ENCODE measurements at places on chromosomes 3 and 15. TPM values are rescaled to one million over a fixed set of nuclear protein-coding genes. Genes with fewer than 3 reads are reported as not detected.
A peak's percentile ranks its signal among the peaks of the same experiment; 100 is the strongest.

The KLHDC8B gene
- 17.1 TPM for total RNA-seq

The ANKRD28 gene
- total RNA-seq, result 181 TPM

The GREM1 gene
- 138 TPM for total RNA-seq

The C2CD4A gene
- not detected for total RNA-seq

The ADAMTSL3 gene
- under 0.01 TPM for total RNA-seq

The SPATA12 gene
- total RNA-seq, result 0.32 TPM

The CEMIP gene
- total RNA-seq, result 1.5 TPM

The EIF5A2 gene
- total RNA-seq, result 11.6 TPM

The ARPP21 gene
- 2.1 TPM for total RNA-seq

The FOXB1 gene
- not detected for total RNA-seq

- peak; percentile 31 for DNase-seq
These were observed 30.9 kb downstream of the C3orf18 start for GRCh38 chr3:50536471-50537180.

- DNase-seq, result no peak
These were observed 35.4 kb upstream of the KCNMB3 start for GRCh38 chr3:179286331-179286730.

- DNase-seq, result no peak
These were observed 106.3 kb downstream of the LRRK1 start for GRCh38 chr15:101025501-101025885.

DNA sequence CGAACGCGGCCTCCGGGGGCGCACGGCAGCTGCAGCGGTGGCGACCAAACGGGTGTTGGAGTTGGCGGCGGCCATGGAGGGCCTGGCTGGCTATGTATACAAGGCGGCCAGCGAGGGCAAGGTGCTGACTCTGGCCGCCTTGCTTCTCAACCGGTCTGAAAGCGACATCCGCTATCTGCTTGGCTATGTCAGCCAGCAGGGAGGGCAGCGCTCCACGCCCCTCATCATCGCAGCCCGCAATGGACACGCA is 725 bp downstream of the FEM1B start:
- no peak for DNase-seq

- peak; percentile 6 for DNase-seq
These were observed 172.2 kb downstream of the PPM1L start for GRCh38 chr3:160928183-160928726.

DNA sequence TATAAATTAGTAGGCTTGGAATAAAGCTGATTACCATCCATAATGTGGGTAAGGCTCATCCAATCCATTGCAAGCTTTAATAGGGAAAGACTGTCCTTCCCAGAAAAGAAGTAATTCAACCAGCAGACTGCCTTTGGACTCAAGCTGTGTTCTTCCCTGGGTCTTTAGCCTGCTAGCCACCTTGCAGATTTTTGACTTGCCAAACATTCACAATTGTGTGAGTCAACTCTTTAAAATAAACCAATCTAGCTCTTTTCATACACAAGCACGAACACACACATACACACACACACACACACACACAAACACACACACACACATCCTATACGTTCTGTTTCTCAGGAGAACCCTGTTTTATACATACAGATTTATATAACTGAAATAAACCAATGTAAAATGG is 248.1 kb downstream of the NAALADL2 start:
- DNase-seq, result no peak

- DNase-seq, result no peak
These were observed 14.5 kb downstream of the TIPARP start for GRCh38 chr3:156688632-156689452.

DNA sequence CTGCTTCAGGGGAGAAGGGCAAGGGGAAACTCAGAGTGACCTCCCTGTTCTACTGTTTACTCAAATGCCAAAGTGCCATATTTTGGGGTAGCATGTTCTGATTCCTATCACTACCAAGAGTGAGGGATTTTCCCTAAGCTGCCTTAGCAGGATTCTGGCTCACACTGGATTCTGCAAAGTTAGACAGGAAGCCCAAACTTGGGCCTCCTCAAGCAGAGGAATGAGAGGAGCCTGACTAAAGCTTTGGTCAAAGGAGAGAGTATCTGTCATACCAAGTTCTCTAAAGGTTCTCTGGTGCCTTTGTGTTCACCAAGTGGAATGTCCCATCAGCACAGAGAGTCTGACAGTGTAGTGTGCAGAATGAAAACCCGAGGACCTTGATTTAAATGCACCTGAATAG is 8.8 kb upstream of the RARB start:
- DNase-seq, result no peak

DNA sequence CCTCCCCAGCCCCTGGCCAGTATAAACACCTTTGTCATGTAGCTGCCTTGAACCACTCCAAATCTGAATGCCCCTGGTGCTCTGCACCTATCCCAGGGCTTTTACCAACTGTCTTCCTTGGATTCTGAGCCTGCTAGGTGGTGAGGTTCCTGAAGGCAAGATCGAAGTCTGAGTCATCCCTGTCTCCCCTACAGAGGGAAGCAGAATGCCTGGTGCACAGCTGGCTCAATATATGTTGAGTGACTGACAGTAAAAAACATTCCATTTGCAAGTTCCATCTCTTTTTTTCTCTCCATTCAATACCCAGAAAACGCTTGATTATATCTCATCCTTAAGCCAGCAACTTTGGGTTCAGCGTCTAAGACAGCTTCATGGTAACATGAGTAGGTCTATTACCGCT is 24.7 kb downstream of the SLC24A1 start:
- DNase-seq, result peak; percentile 60

DNA sequence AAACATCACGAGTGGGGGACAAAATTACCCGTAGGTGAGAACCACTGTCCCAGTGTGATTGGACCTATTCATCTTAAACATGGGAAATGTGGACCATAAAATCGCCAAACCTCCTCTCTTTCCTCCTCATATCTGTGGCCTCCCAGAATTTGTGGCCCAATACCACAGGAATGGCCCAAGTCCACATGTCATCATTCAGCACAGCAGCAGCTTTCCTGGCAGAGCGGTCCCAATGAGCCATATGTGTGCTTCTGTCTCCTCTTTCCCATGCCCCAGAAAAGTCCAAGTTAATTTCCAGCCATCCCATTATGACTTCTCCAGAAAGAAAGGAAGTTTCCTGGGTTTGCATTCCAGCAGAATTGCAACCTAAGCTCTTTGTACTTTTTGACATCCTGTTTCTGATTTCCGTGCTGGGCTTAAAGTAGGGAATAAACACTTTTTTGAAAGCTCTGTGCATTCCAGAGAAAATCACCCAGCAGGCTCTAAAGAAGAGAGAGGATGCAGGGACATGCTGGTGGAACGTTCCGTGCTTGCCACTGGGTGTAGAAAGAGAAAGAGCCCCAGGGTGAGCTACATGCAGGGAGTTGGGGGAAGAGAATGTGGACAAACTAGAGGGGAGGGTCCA is 259.4 kb upstream of the PROK2 start:
- DNase-seq, result peak; percentile 18

- no peak for DNase-seq
These were observed 134.9 kb upstream of the BFSP2 start for GRCh38 chr3:133264920-133265319.

- DNase-seq, result no peak
These were observed 440.5 kb upstream of the ADAMTS9 start for GRCh38 chr3:65128346-65128745.

GRCh38 chr3:145087038-145087437 is 1073.9 kb downstream of the PLOD2 start:
- no peak for DNase-seq

- DNase-seq, result no peak
These were observed 46.5 kb downstream of the FAM174B start for GRCh38 chr15:92608866-92609700.

GRCh38 chr3:31275038-31275572 is 257.6 kb upstream of the STT3B start:
- DNase-seq, result peak; percentile 62

DNA sequence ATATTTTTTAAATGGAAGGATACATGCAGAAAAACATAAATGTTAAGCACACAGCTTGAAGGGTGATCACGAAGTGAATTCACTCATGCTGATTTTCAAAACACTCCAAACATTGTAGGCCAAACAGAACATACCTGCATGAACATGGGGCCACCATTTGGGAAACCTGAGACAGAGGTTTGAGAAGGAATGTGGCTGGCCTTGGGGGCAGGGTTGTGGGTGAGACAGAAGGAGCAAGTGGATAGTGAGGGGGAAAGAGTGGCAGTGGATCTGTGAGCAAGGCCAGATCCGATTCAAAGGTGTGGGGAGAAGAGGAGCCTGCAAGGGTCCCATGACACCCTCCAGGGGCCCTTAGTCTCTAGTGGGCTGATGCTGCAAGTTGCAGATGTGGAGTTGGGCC is 94.9 kb downstream of the HMG20A start:
- no peak for DNase-seq

DNA sequence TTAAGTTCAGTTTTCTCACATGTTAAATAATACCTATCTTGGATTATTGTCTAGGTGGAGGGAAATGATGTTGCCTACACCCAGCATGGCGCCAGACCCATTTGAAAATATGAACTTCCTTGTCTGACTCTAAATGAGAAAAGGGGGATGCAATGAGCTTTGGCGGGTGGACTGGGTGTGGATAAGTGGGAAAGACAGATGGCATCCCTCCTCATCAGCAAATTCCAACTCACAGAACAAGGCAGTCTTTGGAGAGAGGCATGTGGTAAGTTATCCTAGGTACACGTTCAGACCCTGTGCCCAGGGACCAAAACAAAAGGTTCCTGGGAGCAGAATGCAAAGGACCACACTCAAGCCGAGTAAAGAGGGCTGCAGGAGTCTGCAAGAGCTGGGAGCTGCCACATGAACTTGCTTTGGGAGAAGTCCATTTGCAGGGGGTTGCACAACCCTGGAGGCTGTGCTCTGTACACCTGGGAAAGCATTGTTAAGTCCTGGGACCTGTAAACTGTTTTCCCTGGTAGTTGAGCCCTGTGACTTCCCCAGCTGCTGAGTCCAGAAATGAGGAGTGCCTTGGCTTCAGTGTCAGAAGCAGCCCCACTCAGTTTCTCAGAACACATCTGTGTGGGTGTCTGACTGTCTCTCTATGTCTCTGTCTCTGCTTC is 102.3 kb upstream of the TPM1 start:
- no peak for DNase-seq

- no peak for DNase-seq
These were observed 129.4 kb upstream of the SNTN start for GRCh38 chr3:63523100-63523499.

DNA sequence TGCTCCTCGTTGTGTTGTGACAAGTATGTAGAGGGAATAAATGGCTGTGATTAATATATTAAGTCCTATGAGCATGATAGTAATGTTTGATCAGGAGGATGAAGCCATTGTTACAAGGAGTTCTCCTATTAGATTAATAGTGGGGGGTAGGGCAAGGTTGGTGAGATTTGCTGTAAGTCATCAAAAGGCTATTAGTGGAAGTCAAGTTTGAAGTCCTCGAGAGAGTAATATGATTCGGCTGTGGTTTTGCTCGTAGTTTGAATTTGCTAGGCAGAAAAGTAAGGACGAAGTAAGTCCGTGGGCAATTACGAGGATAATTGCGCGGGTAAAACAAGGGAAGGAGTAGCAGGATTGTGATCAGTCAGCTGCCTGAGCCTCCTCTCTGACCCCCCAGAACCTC is 26.0 kb upstream of the BUB1B start:
- no peak for DNase-seq

DNA sequence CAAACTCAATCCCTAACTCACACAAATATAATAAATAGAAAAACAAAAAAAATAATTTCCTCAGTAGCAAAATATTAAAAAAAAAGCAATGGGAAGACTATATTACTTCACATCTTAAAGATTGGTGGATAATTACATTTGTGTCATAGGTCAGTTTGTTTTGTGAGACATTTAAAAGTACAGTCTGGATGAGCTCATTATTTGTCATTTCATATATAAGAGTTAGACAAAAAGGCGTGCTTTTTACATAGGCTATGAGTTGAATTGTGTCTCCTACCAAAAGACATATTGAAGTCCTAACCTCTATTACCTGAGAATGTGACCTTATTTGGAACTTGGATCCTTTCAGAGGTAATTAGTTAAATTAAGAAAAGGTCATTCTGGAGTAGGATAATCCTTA is 710.1 kb upstream of the CBLB start:
- peak; percentile 6 for DNase-seq

- no peak for DNase-seq
These were observed 224.7 kb upstream of the GBE1 start for GRCh38 chr3:81985996-81986723.

- DNase-seq, result no peak
These were observed 243.2 kb downstream of the MBNL1 start for GRCh38 chr3:152511904-152512303.

GRCh38 chr15:30859091-30859874 is 44.4 kb upstream of the FAN1 start:
- DNase-seq, result peak; percentile 12

- no peak for DNase-seq
These were observed 52.0 kb downstream of the DZIP1L start for GRCh38 chr3:138063416-138063815.
